Nephron progenitor cell (in vitro differentiated cells): ENCODE measurements at places on chromosomes 16 and 17.

DNA sequence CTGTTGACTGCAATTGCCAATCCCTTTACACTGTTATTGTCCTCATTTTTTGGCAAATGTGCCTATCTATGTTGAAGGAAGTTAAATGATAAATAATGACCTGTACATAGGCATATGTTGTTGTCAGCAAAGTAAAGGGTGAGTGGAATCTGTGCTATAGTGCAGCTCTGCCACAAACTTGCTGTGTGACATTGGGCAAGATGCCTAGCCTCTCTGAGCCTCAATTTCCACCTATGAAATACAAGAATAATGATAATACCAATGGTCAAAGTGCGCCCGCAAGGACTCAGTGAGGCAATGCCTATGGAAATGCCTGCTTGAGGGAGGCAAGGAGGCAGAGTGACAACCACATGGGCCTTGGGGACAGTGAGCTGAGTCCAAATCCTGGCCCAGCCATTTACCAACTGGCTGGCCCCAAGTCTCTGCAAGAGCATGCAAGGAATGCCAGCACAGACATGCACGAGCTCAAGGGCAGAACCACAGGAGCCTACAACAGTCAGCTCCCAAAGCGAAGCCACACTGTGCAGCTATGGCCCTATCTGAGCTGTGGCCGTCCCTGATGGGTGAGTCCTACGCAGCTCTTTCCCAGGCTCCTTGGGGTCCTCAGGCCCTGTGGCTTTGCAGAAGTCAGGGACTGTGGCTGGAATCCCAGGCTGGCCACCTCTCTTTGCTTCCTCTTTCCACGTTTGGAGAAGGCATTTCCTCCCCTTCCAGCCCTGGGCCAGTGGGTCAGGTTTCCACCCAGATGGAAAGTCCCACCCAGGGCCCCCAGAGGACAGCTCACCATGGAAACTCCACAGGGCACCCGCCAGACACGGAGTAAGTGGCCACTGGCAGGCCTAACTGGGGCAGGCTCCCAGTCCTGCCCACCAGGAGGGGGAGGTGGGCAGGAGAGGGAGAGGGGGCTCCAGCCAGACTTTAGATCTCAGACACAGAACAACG lies 82.1 kb downstream of the ZNF423 start:
- no peak for DNase-seq
- H3K27ac ChIP-seq, result no peak overlapping the region
- H3K4me1 ChIP-seq, result peaks cover 69% of the 10 kb centered on the region
- H3K36me3 ChIP-seq, result peaks cover 18% of the 10 kb centered on the region
- H3K4me3 ChIP-seq, result no peak overlapping the region

GRCh38 chr16:9248162-9248561 lies 156.7 kb downstream of the HAPSTR1 start:
- no peaks in the 10 kb centered on the region for H3K36me3 ChIP-seq
- no peak overlapping the region for H3K27ac ChIP-seq
- peaks cover 7% of the 10 kb centered on the region for H3K27me3 ChIP-seq
- DNase-seq, result no peak
- H3K4me1 ChIP-seq, result no peaks in the 10 kb centered on the region
- no peak overlapping the region for H3K4me3 ChIP-seq

- H3K4me1 ChIP-seq, result peaks cover 24% of the 10 kb centered on the region
- peaks cover 4% of the 10 kb centered on the region for H3K27me3 ChIP-seq
- peak; percentile 48 for DNase-seq
- peaks cover 5% of the 10 kb centered on the region for H3K36me3 ChIP-seq
- H3K4me3 ChIP-seq, result peak overlapping the region; percentile 83
Measured at GRCh38 chr16:740459-740763, 386 bp downstream of the CIAO3 start.

GRCh38 chr16:20937736-20938135 lies 37.2 kb downstream of the LYRM1 start:
- H3K4me1 ChIP-seq, result peaks cover 14% of the 10 kb centered on the region
- H3K4me3 ChIP-seq, result no peak overlapping the region

DNA sequence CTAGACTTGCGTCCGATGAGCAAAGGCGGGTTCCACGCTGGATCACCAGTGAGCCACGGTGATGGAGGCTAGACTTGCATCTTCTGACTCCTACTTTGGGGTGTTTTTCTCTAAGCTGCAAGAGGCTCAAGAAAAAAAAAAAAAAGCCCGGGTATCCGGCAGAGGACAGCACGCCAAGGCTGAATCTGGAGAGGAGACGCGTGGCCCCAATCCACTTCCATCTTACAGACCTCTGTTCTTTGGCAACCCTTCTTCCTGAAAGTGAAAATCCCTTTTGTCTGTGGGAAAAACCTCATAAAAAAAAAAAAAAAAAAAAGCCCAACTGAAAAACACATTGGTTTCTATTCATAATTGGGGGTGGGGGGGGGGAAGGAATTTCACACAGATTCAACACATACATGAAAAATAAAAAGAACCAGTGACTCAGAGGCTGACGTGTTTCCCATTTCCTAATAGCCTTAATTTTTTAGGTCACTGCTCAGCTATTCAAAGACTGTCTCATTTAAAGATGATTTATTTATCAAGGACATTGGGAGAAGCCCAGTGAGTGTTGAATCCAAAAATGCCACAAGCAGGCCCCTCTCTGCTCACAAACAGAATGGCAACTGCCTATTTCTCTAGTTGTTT lies 258.3 kb downstream of the FOXL1 start:
- H3K4me1 ChIP-seq, result peaks cover 42% of the 10 kb centered on the region
- H3K36me3 ChIP-seq, result peaks cover 8% of the 10 kb centered on the region
- H3K4me3 ChIP-seq, result no peak overlapping the region
- H3K27me3 ChIP-seq, result peaks cover 18% of the 10 kb centered on the region
- no peak for DNase-seq
- no peak overlapping the region for H3K27ac ChIP-seq

DNA sequence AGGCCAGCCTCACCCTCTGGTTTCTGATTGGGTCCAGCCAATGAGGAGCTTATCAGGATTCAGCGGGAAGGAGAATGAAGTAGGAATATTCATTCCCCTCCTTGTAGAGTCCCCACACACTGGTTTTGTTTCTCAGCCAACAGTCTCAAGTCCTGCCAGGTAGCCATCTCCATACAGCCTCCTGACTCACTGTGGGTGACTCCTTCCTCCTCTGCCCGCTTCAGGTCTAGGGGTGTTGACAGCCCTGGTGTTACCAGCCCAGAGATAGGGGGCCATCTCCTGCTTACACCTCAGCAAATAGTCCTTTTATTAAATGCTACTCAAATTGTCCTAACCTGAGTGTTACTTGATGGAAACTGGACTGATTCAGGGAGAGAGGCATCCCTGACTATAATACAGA lies 4.0 kb upstream of the MFAP4 start:
- H3K4me1 ChIP-seq, result peaks cover 56% of the 10 kb centered on the region
- no peak overlapping the region for H3K27ac ChIP-seq
- no peak for DNase-seq

DNA sequence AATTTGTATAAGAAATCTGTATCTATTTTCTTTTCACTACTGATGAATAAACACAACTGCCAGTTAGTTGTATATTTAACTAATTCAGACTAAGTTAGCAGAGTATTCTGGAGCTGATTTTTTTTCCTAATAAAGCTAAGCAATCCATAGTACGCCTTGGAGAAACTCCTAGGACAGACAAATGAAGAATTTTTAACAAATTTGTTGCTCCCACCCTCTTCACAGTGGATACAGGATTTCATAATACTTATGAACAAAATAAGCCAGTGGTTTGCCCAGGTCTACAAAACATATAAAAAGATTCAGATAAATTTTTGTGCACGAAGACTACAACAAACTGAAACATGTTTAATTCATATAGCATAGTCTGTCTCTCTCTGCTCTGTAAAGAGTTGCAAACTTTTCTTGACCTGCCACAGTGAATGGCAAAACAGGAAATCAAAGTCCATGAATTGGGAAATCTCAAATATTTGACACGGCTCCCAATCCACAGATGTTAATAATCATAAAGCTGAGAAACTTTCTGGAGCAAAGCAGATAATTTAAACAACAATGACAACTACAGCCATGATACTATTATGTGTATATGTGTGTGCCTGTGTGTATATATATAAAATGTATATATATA lies 594 bp upstream of the ABCA6 start:
- H3K4me3 ChIP-seq, result no peak overlapping the region
- no peak overlapping the region for H3K27ac ChIP-seq
- peaks cover 2% of the 10 kb centered on the region for H3K4me1 ChIP-seq
- no peaks in the 10 kb centered on the region for H3K36me3 ChIP-seq

GRCh38 chr17:1398931-1399678 lies 917 bp downstream of the YWHAE start:
- peaks cover 25% of the 10 kb centered on the region for H3K4me1 ChIP-seq
- DNase-seq, result no peak
- peak overlapping the region; percentile 100 for H3K27ac ChIP-seq
- H3K36me3 ChIP-seq, result peaks cover 46% of the 10 kb centered on the region
- no peaks in the 10 kb centered on the region for H3K27me3 ChIP-seq
- peak overlapping the region; percentile 99 for H3K4me3 ChIP-seq

GRCh38 chr17:50872710-50873424 lies 6.7 kb upstream of the TOB1 start:
- no peak overlapping the region for H3K27ac ChIP-seq
- no peak overlapping the region for H3K4me3 ChIP-seq
- no peak for DNase-seq
- H3K36me3 ChIP-seq, result no peaks in the 10 kb centered on the region

GRCh38 chr17:19372866-19373504 lies 5.3 kb upstream of the MAPK7 start:
- DNase-seq, result no peak
- no peaks in the 10 kb centered on the region for H3K27me3 ChIP-seq
- peaks cover 37% of the 10 kb centered on the region for H3K4me1 ChIP-seq
- no peak overlapping the region for H3K27ac ChIP-seq
- no peak overlapping the region for H3K4me3 ChIP-seq

- H3K36me3 ChIP-seq, result no peaks in the 10 kb centered on the region
- DNase-seq, result no peak
- H3K27me3 ChIP-seq, result peaks cover 33% of the 10 kb centered on the region
- H3K4me1 ChIP-seq, result peaks cover 51% of the 10 kb centered on the region
- H3K4me3 ChIP-seq, result peak overlapping the region; percentile 77
Measured at GRCh38 chr16:85029408-85029784, 1.8 kb downstream of the KIAA0513 start.

GRCh38 chr17:63267846-63268245 lies 178.3 kb downstream of the CYB561 start:
- H3K36me3 ChIP-seq, result peaks cover 30% of the 10 kb centered on the region
- peaks cover 9% of the 10 kb centered on the region for H3K4me1 ChIP-seq
- H3K27ac ChIP-seq, result no peak overlapping the region
- no peak for DNase-seq
- H3K27me3 ChIP-seq, result no peaks in the 10 kb centered on the region

- H3K4me3 ChIP-seq, result no peak overlapping the region
- no peak overlapping the region for H3K27ac ChIP-seq
- H3K27me3 ChIP-seq, result peaks cover 3% of the 10 kb centered on the region
- no peak for DNase-seq
- H3K36me3 ChIP-seq, result no peaks in the 10 kb centered on the region
Measured at GRCh38 chr16:52383640-52384292, 163.2 kb downstream of the TOX3 start.

DNA sequence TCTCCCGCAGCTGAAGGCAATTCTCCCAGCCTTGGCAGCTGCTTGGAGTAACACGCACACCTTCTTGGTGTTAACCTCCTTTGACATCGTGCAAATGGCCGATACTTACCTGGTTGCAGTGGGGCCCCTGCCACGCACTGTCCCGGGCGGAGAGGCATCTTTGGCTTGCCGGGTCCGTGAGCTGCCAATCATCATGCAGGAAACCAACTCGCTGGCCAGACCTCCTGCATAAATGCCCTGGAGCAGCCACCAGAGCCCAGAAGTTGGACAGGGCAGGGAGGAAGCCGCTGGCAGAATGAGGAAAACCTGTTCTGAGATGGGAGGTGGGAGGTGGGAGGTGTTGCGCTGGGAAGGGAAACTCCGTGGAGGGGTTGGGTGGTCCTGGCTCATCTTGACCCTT lies 41.7 kb upstream of the CREBBP start:
- no peaks in the 10 kb centered on the region for H3K4me1 ChIP-seq
- H3K27me3 ChIP-seq, result peaks cover 8% of the 10 kb centered on the region
- no peak overlapping the region for H3K4me3 ChIP-seq
- H3K27ac ChIP-seq, result no peak overlapping the region
- DNase-seq, result no peak
- H3K36me3 ChIP-seq, result peaks cover 10% of the 10 kb centered on the region

GRCh38 chr17:57338257-57338914 lies 82.1 kb downstream of the MSI2 start:
- H3K36me3 ChIP-seq, result peaks cover 77% of the 10 kb centered on the region
- H3K27ac ChIP-seq, result peak overlapping the region; percentile 12
- H3K27me3 ChIP-seq, result no peaks in the 10 kb centered on the region
- no peak for DNase-seq
- H3K4me1 ChIP-seq, result peaks cover 56% of the 10 kb centered on the region

GRCh38 chr17:17722081-17722905 lies 41.0 kb downstream of the RAI1 start:
- peaks cover 9% of the 10 kb centered on the region for H3K27me3 ChIP-seq
- peak overlapping the region; percentile 91 for H3K4me3 ChIP-seq
- DNase-seq, result peak; percentile 61
- H3K4me1 ChIP-seq, result peaks cover 69% of the 10 kb centered on the region
- H3K27ac ChIP-seq, result peak overlapping the region; percentile 94
- H3K36me3 ChIP-seq, result no peaks in the 10 kb centered on the region

DNA sequence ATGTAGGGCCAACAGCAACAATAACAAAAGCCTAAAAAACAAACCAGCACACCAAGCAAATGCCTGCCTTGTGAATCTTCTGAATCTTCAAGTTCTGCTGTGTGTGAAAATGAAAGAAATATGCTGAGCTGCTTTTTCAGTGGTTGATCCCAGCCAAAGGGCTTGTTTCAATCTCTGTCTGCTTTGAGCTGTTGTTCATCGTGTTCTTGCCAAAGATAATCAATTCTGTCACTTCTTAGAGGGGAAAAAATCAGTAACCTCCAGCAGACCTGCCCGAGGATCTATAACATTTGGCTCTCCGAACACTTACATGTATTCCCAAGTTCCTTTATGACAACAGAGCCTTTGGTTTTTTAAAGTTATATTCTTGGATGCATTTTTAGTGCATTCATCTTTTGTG lies 65.9 kb downstream of the VPS35L start:
- H3K4me3 ChIP-seq, result no peak overlapping the region
- peaks cover 45% of the 10 kb centered on the region for H3K36me3 ChIP-seq
- peak overlapping the region; percentile 75 for H3K27ac ChIP-seq
- no peak for DNase-seq

DNA sequence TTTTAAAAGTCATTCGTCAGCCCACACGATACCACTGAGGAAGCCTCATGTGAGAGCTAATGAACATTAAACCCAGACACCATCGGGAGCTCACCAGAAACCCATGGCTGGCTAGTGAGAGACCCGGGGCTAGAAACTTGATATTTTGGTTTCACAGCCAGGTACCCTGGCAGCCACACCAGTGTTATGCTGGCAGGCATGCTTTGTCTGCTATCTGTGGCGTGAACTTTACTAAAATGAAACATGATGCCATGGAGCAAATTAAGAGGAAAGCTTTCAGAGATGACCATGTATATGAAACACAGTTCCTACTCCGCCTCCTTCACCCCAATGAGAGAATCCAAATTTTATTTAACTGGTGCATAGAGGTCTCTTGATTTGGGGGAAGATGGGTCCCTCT lies 291.2 kb downstream of the IRX3 start:
- no peak overlapping the region for H3K27ac ChIP-seq
- H3K36me3 ChIP-seq, result peaks cover 12% of the 10 kb centered on the region
- H3K4me3 ChIP-seq, result no peak overlapping the region
- H3K27me3 ChIP-seq, result peaks cover 15% of the 10 kb centered on the region
- DNase-seq, result no peak

GRCh38 chr17:82317394-82318168 lies at the start of gene CD7:
CD7 (minus strand) TSS chr17:82317608; CDS start chr17:82317495, 113 bp downstream.
- no peak within 1 kb of the TSS for H3K27ac ChIP-seq
- peaks cover 5% of the 10 kb centered on the region for H3K27me3 ChIP-seq
- H3K36me3 ChIP-seq, result no peaks in the 10 kb centered on the region
- H3K4me3 ChIP-seq, result no peak within 1 kb of the TSS

GRCh38 chr17:29124135-29124924 lies 55.9 kb downstream of the MYO18A start:
- H3K36me3 ChIP-seq, result no peaks in the 10 kb centered on the region
- no peak overlapping the region for H3K27ac ChIP-seq
- peaks cover 25% of the 10 kb centered on the region for H3K4me1 ChIP-seq
